ENCODE measurements at places on chromosomes 3 and 15. TPM values are rescaled to one million over a fixed set of nuclear protein-coding genes. Genes with fewer than 3 reads are reported as not detected.

The TTC21A gene
- total RNA-seq = 2.0 TPM

The RBP2 gene
- total RNA-seq = not detected

The FAM107A gene
- total RNA-seq = 1.0 TPM

The PLSCR4 gene
- 5.2 TPM for total RNA-seq

The CCRL2 gene
- not detected for total RNA-seq

- no peak overlapping the region for H3K4me3 ChIP-seq
- no peaks in the 10 kb centered on the region for H3K27me3 ChIP-seq
- no peaks in the 10 kb centered on the region for H3K4me1 ChIP-seq
- no peak overlapping the region for H3K27ac ChIP-seq
- DNase-seq = peak; percentile 14
These were observed 342.2 kb downstream of the GBE1 start for GRCh38 chr3:81419228-81419627.

DNA sequence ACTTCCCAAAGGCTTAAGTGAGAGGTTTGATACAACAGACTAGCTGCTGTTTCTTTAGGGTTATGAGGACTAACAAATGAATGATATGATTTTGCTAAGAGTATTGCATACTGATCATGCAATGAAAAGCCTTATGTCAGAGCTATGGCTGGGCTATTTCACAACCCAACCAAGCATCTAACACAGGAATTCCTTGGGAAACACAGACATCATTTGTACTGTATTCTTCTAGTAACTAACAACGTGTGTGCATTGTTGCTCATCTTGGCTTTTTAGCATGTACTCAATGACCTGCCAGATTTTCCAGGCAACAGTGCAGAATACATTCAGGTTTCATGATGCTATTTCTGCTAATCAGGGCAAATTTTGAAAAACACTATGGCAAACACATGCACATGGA, 19.3 kb downstream of the PDZRN3 start:
- H3K27me3 ChIP-seq = no peaks in the 10 kb centered on the region
- DNase-seq = no peak
- H3K27ac ChIP-seq = no peak overlapping the region
- no peak overlapping the region for H3K4me3 ChIP-seq

DNA sequence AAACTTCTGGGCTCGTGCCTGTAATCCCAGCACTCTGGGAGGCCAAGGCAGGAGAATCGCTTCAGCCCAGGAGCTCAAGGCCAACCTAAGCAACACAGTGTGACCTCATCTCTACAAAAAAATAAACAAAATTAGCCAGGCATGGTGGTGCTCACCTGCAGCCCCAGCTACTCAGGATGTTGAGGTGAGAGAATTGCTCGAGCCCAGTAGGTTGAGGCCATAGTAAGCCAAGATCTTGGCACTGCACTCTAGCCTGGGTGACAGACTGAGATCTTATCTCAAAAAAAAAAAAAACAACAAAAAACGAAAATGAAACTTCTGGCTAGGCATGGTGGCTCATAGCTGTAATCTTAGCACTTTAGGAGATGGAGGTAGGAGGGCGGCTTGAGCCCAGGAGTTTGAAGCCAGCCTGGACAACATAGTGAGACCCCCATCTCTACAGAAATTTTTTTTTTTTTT, 53.7 kb downstream of the PIK3CB start:
- DNase-seq = no peak
- no peak overlapping the region for H3K27ac ChIP-seq
- H3K36me3 ChIP-seq = no peaks in the 10 kb centered on the region
- H3K4me1 ChIP-seq = no peaks in the 10 kb centered on the region

GRCh38 chr3:134388788-134389485, 14.7 kb upstream of the AMOTL2 start:
- no peak for DNase-seq
- H3K4me3 ChIP-seq = no peak overlapping the region
- H3K27ac ChIP-seq = no peak overlapping the region
- H3K27me3 ChIP-seq = no peaks in the 10 kb centered on the region
- H3K4me1 ChIP-seq = no peaks in the 10 kb centered on the region
- H3K36me3 ChIP-seq = no peaks in the 10 kb centered on the region

GRCh38 chr3:45123581-45124269, 22.5 kb downstream of the CDCP1 start:
- no peak overlapping the region for H3K27ac ChIP-seq
- DNase-seq = no peak
- H3K4me1 ChIP-seq = no peaks in the 10 kb centered on the region
- H3K27me3 ChIP-seq = no peaks in the 10 kb centered on the region
- H3K36me3 ChIP-seq = no peaks in the 10 kb centered on the region

DNA sequence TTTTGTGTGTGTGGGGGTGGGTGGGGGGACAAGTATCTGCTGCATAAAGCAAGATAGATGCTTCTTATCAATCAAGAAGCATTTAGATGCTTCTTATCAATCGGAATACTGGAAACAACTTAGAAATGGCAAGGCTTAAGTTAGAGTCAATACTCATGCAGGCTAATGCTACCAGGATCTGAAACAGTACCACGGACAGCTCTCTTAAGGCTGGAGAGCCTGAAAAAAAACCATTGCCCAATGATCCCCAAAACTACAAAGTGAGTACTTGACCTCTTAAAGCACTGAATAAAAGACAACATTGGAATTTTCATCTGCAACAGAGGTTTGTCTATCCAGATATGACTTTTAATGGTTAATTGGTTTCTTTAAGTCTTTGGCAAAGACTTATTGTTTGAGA, 262.3 kb downstream of the GAP43 start:
- H3K27ac ChIP-seq = no peak overlapping the region
- no peaks in the 10 kb centered on the region for H3K36me3 ChIP-seq
- no peaks in the 10 kb centered on the region for H3K27me3 ChIP-seq
- H3K4me3 ChIP-seq = no peak overlapping the region
- peak; percentile 73 for DNase-seq

DNA sequence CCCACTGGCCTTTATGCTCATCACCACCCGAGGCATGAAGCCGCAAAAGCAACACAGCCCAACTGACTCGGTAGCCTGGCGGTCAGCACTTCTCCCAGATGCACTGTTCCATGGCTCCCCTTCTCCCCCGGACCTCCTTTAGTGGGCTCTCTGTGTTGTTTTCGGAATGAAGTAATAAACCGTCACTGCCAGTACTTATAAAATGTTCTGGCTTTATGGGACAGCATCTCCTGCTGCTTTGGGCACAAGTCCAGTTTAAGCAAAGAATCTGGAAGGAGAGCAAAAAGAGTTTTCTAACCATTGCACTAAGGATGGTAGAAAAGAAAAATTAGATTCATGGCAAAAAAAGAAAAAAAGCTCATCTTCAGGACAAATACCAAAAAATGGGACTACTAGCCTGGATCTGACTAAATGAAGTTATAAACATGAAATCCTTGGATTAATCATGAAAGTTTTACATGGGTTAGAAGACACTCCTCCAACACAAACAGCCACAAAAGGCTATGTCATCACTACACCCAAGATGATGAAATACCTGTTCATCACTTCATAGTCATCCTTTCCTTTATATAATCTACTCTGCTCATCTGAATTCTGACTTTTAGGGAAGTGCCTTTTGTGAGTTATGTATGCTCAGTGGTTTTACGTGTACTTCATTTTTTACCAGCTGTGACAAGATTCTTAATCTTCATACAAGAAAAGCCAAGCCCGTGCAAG, 89.5 kb upstream of the UBE2E2 start:
- H3K4me1 ChIP-seq = no peaks in the 10 kb centered on the region
- no peak overlapping the region for H3K27ac ChIP-seq
- no peaks in the 10 kb centered on the region for H3K27me3 ChIP-seq
- no peak for DNase-seq

DNA sequence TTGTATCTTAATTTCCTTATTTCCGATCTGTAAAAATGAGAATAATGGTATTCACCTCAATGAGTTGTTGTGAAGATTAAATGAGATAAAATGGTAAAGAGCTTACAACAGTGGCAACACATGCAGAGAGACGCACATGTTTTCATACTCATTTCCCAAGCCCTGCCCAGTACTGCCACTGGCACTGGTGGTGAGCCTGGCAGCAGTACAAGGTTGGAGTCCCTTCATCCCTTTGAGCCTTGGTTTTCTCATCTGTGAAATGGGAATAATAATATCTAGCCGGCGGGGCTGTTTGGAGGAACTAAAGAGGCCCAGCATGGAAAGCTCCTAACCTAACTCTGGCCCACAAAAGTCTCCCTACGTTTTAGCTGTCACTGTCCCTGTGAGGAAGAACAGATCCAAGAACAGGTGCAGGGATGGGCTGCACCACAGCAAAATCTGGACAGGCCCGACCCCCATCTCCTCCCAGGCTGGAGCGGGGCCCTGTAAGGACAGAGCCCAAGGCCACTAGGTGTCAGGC, 866 bp upstream of the CD276 start:
- H3K4me3 ChIP-seq = peak overlapping the region; percentile 92
- DNase-seq = peak; percentile 75
- no peaks in the 10 kb centered on the region for H3K36me3 ChIP-seq
- H3K4me1 ChIP-seq = peaks cover 26% of the 10 kb centered on the region

Data from GM23338 (cell line).